ENCODE measurements at places on chromosomes 6 and 20.

DNA sequence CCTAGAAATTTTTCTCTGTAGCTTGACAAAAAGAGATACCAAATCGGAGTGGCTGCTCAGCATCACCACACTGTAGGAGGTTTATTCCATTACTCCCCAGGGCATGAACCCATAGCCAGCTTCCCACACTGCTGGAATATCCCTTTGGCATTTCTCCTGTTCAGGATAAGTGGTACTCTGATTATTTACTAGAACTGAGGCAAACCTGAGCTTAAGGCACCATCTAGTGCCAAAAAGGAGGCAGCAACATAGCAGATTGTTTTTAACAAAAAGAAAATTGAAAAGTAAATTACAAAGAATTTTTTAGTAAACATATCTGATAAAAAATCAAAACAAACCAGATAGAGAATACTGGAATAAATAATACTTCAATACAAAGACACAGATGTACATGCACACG lies 181.7 kb downstream of the WDR27 start:
- no peak for DNase-seq

DNA sequence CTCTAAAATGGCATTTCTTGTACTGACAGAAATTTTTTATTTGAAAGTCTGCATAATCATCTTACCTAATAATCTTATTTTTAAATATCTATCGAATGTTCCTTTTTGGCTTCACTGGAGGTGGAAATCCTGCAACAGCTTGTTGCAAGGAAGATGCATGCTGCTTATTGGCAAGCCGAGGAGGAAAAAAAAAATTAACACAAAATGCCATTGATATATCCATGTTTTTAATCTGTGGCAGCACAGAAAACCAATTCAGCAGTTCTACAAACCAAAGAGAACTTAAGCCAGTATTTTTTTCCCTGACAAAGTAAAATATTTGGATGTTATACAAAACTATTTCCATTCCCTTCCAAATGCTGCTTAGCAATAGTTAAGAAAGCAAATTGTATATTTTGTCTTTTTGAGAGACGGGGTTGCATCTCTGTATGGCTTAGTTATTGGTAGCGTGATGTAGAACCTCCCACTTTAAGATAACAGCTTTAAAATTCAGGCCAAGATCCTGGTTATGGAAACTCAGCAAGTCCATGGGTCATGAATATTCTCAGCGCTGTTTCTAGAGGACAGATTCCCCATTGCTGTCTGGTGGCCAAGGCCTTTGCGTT lies 231.4 kb downstream of the TMEM242 start:
- DNase-seq: no peak

- DNase-seq: no peak
Measured at GRCh38 chr20:45467861-45468260, 1.7 kb upstream of the WFDC2 start.

DNA sequence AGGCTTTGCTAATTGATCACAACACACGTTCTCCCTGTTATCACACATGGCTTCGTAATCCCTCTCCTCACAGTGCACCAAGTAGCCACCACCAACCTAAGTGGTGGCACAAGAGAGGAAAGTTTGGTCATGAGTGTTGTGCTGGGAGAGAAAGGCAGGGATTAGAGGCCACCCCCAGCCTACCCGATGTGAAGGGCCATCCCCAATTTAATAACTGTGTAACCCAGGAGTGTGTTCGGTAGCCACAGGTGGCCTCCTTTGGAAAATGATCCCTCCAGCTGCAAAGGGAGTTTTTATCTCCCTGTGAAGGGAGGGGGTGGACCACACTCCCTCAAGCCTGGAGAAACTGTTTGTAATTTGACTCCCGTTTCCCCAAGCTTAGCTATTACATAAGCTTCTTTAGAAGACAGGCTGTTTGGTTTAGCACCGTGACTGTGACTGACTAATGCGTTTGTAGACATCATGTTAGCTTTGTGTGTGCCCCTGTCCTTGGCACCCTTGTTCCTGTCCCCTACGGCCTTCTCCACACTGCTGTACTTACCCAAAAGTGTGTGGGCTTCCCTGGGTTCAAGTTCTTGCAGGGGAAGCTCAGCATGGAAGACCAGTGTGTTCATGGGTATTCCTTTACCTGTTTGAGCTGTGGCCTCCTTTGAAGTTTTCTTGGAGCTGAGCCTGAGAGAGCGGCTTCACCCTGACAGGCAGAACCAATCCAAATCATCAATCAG lies 20.6 kb downstream of the PPP1R16B start:
- no peak for DNase-seq

DNA sequence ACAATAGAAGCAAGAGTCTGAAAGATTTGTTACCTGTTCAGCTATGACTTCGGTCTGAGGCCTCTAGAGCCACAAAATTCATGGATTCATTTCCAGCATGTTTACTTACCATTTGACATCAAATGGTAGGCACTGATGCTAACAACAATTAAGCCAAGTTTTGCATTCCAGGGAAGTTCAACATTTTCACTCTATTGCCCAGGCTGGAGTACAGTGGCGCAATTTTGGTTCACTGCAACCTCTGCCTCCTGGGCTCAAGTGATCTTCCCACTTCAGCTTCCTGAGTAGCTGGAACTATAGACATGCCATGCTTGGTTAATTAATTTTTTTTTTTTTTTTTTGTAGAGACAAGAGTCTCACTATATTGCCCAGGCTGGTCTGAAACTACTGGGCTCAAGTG lies 114.1 kb upstream of the SGK1 start:
- DNase-seq: no peak

DNA sequence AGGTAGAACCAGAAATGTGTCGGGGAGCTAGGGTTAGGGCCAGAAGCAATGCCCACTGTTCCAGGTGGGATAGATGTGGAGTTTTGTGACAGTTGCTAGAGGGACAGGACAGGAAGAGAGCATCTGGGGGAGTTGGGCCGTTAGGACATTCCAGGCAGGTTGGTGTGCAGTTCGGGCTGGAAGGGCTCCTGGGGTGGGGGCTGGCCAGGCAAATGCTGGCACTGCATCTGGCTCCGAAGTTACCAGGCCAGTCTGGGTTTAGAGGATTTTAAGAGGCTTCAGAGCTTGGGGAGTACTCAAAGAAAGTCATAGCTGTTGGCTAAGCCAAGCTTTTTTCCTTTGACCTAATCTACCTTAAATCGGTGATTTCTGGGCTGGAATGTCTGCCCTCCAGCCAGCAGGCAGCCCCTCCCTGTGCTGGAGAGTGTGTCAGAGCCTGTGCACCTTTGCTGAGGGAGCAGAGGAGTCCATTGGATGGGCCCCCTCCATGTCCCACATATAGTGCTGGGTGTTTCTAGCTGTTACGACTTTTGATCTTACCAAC lies 20.8 kb downstream of the PLCG1 start:
- no peak for DNase-seq

GRCh38 chr20:59752101-59752586 lies 147.8 kb downstream of the PHACTR3 start:
- no peak for DNase-seq

DNA sequence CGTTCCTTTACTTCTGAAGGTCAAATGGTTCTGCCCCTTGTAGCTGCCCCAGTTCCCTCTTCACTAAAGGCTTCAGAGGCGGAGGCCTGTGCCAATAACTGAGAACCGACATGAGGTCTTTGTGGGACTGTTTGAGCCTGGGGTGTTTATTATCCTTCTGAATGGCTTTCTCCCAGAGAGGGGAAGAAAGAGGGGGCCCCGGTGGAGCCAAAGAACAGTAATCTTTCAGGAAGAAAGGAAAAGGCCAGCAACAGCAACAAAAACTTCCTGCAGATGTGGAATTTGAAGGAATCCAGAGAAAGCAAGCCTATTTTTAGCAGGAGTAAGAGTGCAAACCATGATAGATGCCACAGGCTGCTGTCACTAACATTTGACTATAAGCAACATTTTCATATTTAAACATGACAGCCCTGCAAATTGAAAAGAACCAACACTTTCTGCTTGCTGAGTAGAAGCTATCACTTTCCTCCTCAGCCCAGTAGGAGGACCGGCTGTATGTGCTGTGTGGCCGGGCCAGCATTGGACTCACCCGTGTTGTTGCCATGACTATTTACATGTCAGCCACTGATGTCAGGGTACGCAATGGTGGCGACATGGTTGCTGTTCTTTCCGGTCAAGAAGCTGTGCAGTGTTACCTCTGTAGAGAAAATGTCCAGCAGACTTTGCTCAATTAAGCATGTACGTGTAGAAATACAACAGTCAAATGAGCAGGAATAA lies 121.3 kb downstream of the SOBP start:
- DNase-seq: no peak

DNA sequence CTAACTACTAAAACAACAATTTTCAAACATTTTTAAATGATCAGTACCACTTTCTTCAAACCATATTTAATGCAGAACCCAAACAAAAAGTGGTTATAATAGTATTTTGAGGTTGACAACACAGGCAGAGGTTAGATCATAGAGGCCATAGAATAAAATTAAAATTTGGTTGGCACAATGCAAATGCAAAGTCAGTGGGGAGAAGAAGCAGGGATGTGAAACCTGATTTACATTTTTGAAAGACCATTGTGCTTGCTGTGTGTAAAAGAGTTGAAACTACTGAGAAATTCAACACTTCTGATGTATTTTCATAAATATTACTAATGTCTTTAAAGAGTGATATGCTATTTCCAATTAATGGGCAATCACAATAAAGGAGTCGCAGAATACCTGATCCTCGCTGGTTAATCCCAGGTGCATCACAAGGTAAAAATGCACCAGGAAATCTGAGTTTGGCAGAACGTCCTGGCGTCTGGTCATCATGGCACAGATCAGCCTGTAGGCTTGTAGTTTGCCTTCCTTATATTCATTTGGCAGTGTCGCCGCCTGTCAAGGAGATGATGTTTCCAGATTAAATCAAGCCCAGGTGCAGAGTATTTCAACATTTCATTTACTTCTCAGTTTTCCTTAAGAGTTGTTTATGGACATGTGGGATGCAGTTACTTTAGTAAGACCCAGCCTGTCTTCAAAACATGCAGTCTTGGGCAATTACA lies 141.2 kb downstream of the RALGAPA2 start:
- DNase-seq: no peak

- DNase-seq: no peak
Measured at GRCh38 chr6:151027936-151028838, 162.7 kb downstream of the MTHFD1L start.

GRCh38 chr6:163415620-163416556 lies 1.4 kb downstream of the QKI start:
- DNase-seq: peak; percentile 65

GRCh38 chr6:147531321-147531720 lies 22.8 kb downstream of the SAMD5 start:
- DNase-seq: no peak

- no peak for DNase-seq
Measured at GRCh38 chr20:50957276-50957675, 1.1 kb downstream of the DPM1 start.

- no peak for DNase-seq
Measured at GRCh38 chr6:158408552-158409130, 96.4 kb downstream of the TULP4 start.

GRCh38 chr6:105432797-105433196 lies 29.9 kb upstream of the PREP start:
- no peak for DNase-seq

GRCh38 chr20:34260208-34260942 lies 19.2 kb downstream of the ASIP start:
- no peak for DNase-seq

GRCh38 chr6:7777074-7777473 lies 51.2 kb downstream of the BMP6 start:
- no peak for DNase-seq

GRCh38 chr6:14984519-14984853 lies 261.4 kb upstream of the JARID2 start:
- DNase-seq: no peak

DNA sequence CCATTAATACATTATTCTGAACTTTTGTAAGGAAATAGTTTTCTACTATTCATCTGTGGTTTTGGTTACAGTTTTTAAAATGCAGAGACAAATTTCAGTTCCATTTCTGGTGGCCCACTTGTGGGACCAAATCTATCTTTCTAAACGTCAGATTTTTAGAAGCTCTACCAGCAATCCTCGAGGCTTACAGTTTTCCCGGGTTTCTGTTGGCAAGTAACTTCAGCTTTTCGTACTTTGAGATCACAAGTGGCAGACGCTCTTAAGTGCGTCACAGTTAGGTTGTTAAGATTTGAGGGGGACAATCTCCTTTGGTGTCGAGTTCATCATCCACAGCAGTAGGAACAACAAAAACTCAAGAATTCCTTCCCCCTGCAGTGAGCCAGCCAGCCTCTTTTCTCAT lies 60.0 kb downstream of the JARID2 start:
- DNase-seq: no peak

DNA sequence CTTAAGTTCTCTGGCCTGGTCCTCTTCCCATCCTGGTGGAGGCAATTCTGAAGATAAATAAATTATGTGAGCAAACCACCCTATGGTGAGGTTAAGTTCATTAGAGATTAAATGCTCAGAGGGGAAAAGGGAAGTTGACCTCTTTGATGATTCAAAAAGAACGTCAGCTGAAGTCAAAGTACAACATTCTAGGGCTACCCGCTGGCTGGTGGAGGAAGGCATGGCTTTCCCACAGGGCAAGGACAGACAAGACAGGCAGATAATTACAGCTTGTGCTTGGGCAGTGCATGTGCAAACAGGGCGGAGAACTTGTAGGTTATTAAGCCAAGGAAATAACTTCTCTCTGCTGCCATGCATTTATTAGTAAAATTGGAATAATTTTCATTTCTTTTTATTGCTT lies 91.0 kb upstream of the SLC24A3 start:
- DNase-seq: no peak

DNA sequence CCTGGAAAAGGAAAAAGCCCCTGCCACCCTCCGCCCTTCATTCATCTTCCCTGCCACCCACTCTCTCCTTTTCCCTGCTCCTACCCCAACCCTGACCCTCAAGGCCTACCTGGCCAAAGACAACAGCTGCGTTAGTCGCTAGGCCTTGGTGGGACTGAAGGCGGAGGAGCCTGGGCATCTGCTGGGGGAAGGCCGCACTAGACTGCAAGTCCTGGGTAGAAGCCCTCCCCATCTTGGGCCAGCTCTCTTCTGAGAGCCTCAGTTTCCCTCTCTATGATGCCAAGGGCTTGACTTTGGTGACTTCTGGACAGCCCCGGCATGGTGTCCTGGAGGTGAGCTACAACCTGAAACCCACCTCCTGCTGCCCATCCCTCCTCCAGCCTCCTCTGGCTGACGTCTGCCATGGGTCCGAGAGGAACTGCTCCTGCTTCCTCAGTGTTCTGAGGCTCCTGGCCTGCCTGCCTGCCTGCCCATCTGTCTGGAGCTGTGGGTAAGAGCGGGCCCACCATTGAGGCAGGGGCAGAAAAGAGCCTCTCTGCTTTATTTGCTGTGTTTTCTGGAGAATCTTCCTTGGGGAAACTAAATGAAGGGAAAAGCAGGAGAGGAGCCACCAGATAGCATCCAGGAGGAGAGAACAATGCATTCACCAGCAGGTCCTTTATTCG lies 7.5 kb upstream of the FOXC1 start:
- DNase-seq: no peak

Data from activated T-cell treated with anti-CD3 and anti-CD28 coated beads, Interleukin-2, amount 50 U/mL, for 24 hours (primary cell).